ENCODE measurements at places on chromosomes 12 and 14. TPM values are rescaled to one million over a fixed set of nuclear protein-coding genes. Genes with fewer than 3 reads are reported as not detected.

DNA sequence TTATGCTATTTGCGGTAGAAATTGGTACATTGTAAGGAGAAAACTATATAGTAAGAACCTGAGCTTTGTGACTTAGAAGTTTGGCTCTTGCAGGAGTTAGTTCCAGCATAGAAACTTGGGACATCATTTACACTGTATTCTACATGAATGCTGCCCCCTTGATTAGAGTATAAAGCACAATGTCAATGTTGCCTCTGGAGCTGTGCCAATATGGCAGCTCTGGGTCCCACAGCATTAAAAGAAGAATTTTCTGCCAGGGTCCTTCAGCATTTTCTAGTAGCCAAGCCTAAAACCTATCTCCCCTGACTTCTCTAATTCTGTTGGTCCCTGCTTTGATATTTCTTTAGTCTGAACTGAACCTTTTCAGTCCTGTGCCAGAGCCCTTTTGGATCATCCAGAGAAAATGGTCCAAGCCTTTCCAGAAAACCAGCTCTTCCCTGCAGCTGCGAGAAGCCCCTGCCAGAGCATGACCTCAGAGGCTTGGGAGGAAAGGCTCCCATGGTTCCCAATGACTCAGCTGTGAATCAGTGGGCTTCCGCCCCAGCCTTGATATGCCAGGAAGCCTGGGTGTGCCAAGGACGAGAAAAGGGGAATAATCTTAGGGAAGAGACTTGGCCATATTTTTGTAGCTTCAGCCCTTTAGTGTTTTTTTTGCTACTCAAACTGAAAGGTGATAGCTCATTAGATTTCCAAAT lies 43.2 kb downstream of the PLEKHG7 start:
- DNase-seq = no peak

DNA sequence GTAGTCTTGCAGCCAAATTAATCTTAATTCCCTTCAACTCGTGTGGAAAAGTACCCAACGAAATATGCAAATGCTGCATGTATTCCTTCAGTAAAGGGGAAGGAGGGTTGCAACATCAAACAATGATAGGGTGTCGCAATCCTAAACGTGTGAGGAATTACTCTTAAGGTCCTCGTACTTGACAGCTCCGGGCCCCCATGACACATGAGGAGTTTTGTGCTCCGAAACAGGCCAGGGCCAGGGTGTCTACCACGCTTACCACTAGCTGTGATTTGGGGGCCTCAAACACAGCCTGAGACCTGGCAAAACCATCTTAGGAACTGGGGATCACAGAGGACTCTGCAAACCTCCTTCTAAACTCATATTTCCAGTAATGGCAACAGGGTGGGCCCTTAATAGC lies 20.4 kb downstream of the FOS start:
- no peak for DNase-seq

GRCh38 chr12:55842681-55843429 lies at the start of gene MMP19:
Gene MMP19 (minus strand): TSS chr12:55842936. CDS start chr12:55842830, 106 bp downstream.
- DNase-seq = no peak

Gene CMA1
- not detected for polyA plus RNA-seq

Gene A2M
- 222 TPM for polyA plus RNA-seq

Gene PTPRQ
- 36.6 TPM for polyA plus RNA-seq

Measured in renal pelvis (tissue), 12 donors.